ENCODE measurements at places on chromosomes 11 and 22.

GRCh38 chr11:59008947-59009346 is 69.7 kb downstream of the GLYATL1 start:
- no peak for DNase-seq

GRCh38 chr11:110883256-110883655 is 171.0 kb upstream of the ARHGAP20 start:
- no peak for DNase-seq

DNA sequence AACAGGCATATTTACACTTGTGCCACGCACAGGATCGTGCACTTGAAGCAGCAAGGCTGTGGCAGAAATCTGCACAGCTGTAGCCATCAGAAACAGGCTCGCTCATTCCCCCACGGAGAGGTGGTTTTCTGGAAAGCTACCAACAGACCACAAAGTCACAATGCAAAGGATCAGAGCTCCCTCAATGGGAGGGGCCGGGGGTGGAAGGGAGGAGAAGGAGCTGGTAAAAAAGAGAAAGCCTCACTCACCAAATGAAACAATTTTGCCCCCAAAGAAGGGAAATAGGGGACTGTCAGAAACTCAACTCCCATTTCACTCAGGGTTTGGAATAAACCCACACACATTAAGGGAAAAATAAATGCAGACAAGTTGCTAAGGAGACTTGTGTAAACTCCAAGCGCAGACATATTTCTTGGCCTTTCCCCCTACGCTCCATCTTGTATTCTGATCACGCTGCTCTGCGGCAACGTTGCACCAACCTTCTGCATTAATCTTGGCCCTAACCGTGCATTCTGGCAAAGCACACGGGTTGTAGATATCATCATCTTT is 43.2 kb upstream of the BLID start:
- DNase-seq = no peak

DNA sequence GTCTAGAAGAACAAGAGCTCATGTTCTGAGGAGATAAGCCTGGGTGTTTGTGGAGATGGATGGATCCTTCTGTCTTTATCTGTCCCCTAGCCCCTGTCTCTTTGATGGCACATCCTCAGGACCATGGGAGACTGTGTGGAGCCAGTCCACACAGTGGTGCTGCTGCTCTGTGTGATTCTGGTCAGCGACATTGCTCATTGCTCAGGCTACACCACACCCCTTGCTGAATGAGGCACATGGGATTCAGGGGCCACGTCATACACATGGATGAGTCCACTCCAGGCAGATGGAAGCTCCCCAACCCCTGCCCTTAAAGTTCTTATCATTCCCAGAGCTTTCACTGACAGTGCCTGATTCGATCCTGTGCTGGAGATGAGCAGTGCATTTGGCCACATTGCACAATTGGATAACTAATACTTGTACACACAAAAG is 222.2 kb downstream of the NAV2 start:
- DNase-seq = no peak

GRCh38 chr11:108965306-108966001 is 300.6 kb downstream of the DDX10 start:
- DNase-seq = no peak

GRCh38 chr11:12834166-12834565 is 159.9 kb downstream of the TEAD1 start:
- DNase-seq = no peak

DNA sequence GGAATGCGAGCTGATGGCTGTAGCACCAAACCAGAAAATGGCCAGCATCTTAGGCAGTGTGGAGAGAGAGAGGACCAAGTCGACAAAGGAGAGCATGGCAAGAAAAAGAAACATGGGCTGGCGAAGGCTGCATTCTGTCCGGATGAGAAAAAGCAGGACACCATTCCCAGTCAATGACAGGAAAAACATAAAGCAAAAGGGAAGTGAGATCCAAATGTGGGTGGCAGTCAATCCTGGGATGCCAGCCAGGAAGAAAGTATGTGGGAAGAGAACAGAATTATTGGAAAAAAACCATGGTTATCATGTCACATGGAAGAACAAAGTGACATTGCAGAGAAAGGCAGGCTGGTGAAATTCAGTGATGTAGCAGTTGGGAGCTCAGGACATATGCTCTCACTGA is 36.9 kb upstream of the OR56A1 start:
- no peak for DNase-seq

- DNase-seq = no peak
Observed at GRCh38 chr11:83511646-83512045, 225.5 kb upstream of the CCDC90B start.

- DNase-seq = no peak
Observed at GRCh38 chr22:16967453-16968217, 40.4 kb downstream of the GAB4 start.

DNA sequence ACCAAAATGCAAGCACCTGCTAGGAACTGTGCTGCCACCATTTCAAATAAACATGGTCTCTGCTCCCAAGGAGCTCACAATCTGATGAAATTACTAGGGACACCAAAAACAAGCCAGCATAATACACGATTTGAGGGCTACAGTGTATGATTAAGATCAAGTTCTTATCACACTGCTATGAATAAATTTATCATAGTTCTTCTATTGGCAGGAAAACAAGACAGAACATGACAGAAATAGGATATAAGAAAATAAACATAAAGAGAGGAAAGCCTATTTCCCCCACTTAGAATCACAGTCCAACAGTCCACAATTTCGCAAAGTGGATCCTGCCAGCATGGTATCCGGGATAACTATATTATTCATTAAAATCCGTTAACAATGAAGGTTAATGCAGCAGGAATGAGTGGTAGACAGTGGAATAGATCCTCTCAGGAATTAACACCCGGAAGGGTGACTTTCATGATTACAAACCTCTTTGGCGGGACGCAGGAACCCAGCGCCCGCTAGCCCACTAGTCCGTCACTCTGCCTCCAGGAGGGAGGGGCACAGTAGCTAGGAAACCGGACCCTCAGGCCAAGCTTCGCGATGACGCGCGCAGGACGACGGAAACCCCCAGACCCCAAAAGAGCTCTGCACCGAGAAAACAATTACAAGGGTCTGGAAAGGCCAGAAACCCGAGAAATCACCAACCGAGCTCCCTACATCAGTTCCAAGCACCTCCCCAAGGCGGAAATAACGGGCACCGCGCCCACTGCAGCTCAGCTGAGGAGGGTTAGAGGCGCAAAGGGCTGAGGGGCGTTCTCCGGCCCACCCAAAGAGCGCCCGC is 607 bp downstream of the CCDC82 start:
- DNase-seq = no peak

DNA sequence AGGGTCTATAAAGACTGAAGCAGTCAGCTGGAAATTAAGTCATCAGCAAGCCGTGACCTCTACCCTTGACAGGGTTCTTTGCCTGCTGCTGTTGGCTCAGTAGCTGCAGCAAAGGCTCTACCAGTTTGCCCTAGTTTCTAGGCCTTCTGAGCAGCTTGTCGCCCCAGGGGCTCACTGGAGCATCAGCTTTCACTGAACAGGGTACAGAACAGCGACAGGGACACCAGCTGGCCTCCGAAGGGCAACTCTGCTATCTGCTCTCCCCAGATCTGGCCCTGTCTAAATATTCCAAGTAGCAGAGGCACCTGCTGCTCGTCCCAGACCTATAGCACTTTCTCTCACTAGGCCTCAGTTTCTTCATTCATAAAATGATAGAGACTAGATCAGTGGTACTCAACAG is 42.4 kb downstream of the SMCO4 start:
- DNase-seq = no peak

DNA sequence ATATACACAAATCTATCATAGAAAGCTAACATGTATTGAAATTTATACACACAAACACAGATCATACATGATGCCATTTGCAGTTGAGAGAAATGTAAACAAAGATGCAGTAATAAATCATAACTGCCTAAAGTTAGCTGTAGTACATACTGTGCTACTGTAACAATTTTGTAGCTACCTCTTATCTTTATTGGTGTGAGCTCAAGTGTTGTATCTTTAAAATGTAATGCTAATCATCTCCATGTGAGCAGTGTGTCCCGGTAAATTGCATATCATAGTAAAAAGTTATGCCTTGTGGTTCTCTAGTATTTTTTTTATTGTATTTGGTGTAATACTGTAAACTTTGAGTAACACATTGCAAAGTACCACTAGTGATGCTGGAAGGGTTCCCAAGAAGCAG is 16.8 kb upstream of the PITPNB start:
- no peak for DNase-seq

DNA sequence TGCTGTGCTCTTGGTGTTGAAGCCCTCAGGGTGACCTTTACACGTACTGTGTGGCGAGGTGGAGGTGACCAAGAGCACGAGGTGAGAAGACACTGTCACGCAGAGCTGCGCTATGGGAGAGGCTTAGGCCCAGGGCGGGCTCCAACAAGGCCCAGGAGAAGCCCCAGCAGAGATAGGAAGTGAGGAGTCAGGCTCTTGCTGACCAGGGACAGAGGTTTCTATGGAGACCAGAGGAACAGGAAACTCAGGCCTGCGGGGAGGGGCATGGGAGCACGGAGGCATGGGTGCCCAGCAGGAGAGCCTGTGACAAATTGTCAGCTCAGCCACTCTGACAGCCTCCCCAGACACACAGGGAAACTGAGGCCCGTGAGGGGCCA is 15.8 kb downstream of the DGKZ start:
- DNase-seq = no peak

DNA sequence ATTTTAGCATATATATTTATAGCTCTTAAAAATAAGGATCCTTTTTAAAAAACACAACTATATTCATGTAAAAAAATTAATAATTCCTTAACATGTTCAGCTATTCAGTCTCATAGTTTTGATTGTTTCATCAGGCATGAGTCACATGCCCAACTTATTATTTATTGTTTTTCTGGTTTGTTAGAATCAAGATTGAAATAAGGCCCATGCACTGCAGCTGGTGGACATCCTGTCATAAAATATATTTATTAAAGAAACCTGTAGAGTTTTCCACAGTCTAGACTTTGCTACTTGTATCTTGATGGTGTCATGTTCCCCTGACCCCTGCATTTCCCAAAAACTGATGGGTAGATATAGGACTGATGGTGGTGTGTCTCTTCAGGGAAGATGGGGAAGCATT is 77.4 kb downstream of the PARVA start:
- no peak for DNase-seq

- no peak for DNase-seq
Observed at GRCh38 chr11:82995754-82996398, 75.8 kb downstream of the RAB30 start.

GRCh38 chr22:25880524-25880923 is 138.5 kb downstream of the MYO18B start:
- no peak for DNase-seq

- no peak for DNase-seq
Observed at GRCh38 chr11:132898021-132898420, 634.3 kb downstream of the OPCML start.

Measured in colonic mucosa (tissue), 4 donors.